ENCODE measurements at places on chromosomes 16 and 17.
A peak's percentile ranks its signal among the peaks of the same experiment; 100 is the strongest.

- no peak for DNase-seq
Measured at GRCh38 chr17:80419255-80419654, 4.3 kb downstream of the ENDOV start.

DNA sequence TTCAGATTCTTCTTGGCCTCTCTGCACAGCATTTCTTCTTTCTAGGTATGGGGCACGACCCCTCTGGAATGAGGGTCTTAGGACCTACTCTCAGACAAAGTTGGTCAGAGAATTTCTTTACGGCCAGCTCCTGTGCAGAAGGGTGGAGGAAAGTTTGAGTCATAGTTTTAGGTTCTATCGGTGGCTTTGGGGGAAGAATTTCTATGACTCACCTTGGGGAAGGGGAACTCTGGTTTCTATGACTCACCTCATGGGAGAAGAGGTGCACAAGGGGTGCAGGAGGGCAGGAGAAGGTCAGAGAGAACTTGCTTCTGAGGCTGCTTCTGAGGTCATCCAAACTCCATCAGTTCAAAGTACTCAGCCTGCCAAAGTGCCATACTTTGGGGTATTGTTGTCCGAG is 2.5 kb upstream of the ABCC12 start:
- DNase-seq: peak; percentile 49

- no peak for DNase-seq
Measured at GRCh38 chr17:34758718-34759117, 179.3 kb downstream of the TMEM132E start.

DNA sequence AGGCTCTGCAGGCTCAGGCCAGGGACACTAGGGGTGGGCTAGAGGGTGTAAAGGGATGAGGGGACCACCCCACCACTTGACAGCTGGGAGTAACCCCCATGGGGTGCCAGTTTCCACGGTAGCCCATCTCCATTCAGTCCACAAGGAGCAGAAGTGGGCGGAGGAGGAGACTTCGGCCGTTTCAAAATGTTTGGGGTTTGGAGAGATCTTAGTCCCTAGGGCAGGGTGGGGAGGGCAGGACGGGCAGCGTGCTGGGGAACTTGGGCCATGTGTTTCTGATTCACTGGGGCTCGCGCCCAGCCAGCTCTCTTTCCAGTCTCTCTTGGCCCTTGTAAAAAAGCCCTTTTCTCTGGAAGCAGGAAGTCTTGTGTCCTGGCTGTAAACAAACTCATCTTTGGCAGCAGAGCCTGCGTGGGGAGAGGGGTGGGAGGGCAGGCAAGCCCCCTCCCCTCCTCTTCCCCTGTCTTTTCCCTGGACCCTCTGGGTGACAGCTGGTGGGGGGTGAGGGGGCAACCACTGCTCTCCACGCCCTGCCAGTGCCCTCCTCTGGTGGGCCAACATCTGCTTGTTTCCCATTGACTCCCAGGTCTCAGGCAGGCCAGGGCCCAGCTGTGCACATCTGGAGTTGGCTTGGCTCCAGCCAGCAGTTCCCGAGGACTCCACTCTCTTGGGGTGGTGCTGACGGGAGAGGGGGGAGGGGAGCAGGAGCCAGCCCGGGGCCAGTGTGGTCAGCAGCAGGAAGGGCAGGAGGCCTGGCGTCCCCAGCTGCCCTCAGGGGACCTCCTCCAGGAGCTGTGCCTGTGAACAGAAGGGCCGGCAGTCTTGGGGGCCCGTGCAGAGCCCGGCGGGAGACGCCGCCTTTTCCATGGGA is 8.1 kb downstream of the CYGB start:
- peak; percentile 94 for DNase-seq

GRCh38 chr17:49369760-49370159 is 7.7 kb upstream of the ZNF652 start:
- no peak for DNase-seq
